ENCODE measurements at places on chromosomes 1 and 21.
A peak's percentile ranks its signal among the peaks of the same experiment; 100 is the strongest.

DNA sequence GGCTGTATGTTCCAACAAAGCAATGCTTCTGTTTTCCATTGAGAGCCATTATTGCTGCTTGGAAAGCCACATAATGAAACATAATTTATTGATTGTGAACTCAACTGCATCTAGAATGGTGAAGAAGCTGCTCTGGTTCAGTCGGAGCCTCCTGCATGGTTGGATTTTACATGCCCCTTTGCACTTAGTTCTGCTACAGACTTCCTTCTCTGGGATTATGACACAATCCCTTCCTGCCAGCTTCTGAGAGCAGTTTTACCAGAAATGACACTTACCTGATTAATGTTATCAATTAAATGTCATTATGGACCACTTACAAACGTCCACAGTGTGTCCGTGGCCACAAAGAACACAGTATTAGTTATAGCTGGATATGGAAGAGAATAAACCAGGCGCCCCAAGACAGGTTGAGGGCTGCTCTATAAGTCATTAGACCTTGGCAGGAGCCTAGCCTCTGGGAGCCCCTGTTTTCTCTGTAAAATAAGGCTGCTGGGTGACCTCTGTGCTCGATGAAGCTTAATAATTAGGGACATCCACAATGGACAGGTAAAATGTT is 7.0 kb upstream of the CD58 start:
- DNase-seq: no peak

DNA sequence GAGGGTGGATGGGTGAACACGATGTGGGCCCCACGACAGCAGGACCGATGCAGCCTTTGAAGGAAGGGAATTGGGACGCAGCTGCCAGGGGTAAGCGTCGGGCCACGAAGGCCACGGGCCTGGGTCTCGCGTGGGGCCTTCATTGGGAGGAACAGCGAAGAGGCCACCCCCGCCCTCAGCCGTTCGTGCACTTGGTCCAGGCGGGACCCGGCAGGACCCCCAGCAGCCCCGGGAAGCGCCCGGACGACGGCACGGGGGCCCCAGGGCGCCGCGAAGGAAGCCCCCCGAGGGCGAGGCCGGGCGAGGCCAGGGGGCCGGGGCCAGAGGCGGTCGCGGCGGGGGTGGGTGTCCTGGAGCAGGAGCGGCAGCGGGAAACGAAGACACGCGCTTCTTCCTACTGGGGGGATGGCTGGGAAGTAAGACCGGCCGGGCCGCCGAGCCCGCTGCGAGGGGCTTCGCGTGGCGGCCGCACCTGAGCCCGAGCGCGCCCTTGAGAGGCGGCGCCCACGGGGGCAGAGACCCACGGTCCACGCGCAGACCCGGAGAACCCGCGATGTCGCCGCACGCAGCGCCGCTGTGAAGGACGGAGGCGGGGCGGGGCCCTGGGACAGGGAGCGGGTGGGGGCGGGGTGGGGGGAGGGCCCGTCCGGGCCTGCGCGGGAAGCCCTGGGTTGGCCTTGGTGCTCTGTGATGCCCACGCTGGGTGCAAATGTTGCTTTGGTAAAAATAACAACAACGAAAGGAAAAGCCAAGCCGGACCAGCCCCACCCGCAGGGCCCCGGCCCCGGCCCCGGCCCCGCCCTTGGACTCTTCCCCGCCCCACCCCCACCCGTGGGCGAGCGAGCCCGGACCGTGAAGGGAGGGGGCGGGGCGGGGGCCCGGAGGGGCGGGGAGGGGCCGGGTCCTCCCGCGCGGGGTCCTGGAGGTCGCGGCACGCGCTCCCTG is 56.0 kb upstream of the ADARB1 start:
- DNase-seq: no peak

GRCh38 chr1:148315071-148315811 is 163.2 kb upstream of the NBPF11 start:
- peak; percentile 74 for DNase-seq

- no peak for DNase-seq
Observed at GRCh38 chr21:34589511-34590282, 25.2 kb downstream of the RCAN1 start.

DNA sequence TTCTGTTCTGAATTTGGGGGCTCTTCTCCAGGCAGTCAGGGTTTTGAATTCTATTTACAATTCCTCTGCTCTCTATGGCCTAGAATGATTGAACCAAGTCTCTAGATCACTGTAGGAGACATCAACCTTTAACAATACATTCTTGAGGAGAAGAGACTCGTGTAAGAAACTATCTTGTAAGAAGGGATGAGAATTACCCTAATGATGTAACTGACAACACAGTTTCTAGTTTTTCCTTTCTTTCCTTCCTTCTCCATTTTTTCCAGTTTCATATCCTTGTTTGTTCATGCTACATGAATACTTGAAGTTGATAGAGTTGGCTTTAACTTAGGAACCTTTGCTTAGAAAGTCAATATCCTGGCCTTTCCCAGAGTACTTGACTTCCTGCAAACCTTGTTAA is 1.3 kb upstream of the ATP1A1 start:
- no peak for DNase-seq

GRCh38 chr1:46806196-46807020 is 7.6 kb downstream of the CYP4B1 start:
- DNase-seq: peak; percentile 36

DNA sequence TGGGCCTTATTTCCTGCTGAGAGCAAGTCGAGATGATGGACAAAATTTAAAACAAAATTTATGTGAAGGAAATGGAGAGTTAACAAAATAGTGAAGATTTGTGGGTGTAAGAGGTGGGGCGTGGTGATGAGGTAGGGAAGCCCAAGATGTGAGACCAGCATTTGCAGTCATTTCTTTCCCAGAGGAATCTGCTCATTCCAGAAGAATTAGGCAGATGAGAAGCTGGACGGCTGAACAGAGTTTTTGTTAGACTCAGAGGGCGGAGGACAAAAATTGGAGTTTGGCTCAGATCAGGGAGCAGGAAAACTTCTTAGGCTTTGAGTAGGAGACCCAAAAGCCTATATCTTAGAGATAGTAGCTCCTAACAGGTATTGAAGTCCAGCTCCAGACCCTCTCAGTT is 65.3 kb downstream of the CAMTA1 start:
- DNase-seq: no peak

DNA sequence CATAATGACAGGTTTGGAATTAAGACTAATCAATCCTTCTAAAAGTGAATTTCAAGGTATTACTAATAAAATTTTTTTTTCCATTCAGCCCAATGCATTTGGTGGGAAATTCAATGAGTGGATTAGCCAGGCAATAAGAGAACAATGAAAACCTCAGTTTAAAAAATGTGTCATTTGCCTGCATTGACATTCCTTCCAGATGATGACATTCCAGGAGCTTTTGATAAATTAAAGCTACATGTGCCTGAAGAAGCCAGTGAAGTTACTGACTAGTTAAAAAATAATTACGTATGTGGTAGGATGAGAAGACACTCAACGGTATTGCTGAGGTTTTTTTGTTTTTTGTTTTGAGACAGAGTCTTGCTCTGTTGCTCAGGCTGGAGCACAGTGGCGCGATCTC is 37.9 kb upstream of the RC3H1 start:
- no peak for DNase-seq

DNA sequence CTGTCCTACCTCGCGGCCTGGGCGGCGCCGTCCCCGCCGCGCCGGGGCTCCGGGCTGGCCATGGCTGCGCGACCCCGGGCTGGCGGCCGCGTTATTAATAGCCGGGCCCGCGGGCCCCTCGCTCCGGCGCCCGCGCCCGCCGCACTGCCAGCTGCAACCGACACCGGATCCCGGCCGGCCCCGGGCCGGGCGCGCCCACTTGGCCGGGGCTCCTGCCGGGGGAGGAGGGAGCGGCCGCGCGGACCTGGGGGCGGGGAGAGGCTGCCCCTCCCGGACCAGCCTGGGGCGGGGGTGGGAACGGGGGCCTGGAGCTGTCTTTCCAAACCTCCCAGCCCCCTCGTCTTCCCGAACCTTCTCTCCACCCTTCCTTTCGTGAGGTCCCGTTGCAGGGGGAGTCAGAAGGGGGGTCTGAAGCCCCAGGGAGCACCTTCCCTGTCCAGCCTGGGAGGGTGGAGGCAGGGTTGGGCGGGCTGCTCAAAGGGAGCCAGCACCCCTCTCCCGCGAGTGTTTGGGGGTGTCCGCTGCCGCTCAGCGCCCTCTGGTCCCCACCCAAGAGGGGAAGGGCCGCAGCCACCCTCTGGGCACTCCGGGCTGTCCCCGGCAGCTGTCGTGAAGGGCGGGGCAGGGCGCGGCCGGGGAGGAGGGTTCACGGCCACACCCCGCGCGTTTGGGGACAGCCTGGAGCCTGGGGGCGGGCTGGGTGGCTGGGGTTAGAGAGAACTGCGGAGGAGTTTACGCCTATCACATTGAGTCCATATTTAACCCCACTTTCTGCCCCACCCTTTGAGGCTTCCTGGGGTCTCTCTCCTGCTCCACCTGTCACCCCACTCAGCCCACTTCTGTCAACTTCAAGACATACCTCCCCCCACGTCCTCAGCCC is at the start of gene SYNC:
TSS of gene SYNC (minus strand) at position 172 of the 880 bp plus-strand sequence. CDS start at position 62, 110 bp downstream.
- DNase-seq: peak; percentile 58

- peak; percentile 82 for DNase-seq
Observed at GRCh38 chr1:149885339-149886120, 13.8 kb upstream of the BOLA1 start.

GRCh38 chr21:38297871-38298270 is 41.1 kb downstream of the KCNJ15 start:
- DNase-seq: no peak

DNA sequence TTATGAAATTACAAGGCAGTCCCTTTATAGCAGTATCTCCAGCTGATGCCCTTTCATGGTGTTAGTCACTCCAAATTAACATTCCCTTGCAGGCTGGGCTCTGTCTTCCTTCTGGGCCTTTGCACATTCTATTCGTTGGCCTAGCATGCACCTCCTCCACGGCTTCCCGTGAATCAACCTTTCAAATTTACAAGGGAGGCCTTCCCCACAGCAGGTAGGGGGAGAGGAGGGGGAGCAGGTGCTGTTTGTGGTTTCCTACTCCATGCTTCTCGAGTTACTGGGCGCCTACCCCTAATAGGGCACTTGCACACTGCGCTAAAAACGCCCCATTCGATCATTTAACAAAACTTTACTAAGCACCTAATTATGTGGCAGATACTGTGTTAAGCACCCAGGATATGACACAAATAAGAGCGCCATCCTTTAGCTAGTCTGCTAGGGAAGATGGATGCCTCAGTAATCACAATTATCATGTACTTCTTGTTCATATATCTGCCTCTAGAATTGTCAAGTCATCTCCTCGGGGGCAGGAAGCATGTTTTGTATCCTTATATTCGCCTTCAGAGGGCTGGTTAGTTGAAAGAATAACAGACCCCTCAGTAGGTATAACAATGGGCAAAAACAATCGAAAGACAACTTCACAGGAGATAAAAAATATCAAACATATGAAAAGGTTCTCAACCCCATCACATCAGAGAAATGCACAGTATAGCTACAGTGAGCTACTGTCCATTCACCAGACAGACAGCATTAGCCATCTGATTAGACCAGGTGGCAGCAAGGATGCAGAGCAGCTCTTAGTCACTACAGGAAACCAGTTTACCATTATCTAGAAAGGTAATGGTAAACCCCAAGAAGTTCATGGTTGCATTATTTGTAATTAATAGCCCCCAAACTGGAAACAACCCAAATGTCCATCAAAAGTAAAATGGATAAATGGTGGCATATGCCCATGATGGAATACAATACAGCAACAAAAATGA is 1.7 kb upstream of the ADAR start:
- peak; percentile 27 for DNase-seq

- no peak for DNase-seq
Observed at GRCh38 chr21:31142600-31142999, 104.3 kb upstream of the KRTAP19-8 start.

- no peak for DNase-seq
Observed at GRCh38 chr1:99550198-99550597, 95.7 kb upstream of the PALMD start.

DNA sequence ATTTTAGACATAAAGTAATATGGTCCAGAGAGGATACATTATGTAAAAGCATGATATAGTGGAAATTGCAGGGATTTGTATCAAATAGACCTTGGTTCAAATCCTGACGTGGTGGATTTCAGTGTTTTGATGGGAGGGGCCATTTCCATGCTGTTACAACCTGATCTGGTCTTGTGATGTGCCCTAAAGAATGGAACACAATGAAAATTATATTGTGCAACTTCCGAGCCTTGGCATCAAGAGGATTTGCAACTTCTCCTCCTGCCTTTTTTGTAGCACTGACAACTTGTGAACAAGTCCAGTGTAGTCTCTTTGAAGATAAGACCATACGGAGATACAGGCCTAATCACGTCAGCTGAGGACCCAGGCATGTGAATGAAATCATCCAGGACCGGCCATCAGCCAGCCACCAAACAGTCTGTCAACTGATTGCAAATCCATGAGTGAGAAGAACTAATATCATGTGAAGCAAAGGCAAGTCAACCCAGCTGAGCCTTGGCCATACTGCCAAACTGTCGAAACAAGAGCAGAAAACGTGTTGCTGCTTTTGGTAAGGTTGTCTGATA is 412.1 kb downstream of the DPYD start:
- no peak for DNase-seq

GRCh38 chr1:56329970-56330369 is 249.4 kb downstream of the PLPP3 start:
- peak; percentile 27 for DNase-seq

DNA sequence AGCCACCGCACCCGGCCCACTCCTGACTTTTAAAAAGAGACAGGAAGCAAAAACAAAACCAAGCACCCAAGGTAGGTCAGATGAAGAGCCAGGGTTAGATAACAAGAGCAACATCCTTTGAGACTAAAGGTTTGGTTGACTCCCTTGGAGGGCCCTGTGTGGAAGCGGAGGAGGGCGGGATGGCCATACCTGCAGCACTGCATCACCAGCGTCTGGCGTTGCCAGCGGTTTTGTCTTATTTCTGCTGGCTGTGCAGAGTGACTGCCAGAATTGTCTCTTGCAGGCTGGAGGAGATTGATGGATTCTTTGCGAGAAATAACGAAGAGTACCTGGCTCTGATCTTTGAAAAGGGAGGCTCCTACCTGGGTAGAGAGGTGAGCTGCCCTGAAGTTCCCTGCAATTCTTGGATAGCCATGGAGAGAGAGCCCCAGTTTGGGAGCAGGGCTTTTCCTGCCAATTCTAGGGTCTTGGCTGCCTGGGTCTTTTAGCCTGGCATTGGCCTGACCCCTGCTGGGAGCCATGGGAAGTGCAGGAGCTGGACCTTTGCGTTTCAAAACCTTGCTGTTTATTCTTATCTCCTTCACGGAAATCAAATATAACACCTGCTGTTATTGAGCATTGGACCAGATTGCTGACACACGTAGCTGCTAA is 24.0 kb downstream of the QSOX1 start:
- DNase-seq: peak; percentile 58

- DNase-seq: no peak
Observed at GRCh38 chr1:54975356-54976108, 4.9 kb upstream of the TMEM61 start.

DNA sequence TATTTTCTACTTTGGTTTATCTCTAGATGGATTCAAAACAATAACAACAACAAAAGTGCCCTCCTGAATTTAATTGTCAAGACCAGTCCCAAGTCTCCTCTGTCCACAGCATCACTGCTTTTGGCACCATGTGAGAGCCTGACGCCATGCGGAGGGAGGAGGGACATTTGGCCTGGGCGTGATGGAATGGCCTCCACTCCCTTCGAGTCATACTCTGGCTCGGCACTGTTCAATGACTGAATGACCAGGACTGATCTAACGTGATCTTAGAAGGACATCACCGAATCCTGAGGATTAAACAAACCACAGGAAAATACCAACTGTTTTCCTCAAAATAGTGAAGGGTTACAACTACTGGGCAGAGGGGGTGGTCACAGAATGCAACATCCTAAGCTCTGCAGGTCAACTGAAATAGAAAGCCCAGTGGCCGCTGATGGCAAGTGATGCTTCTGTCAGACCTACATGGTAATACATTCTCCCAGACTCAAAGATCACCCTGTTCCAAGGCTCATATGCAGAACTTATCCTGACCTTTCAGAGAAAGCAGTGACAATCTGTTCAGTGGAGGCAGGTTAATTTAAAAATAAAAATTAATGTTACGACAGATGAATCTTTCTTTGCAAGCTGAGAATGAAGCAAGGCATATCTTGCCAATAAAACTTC is 19.1 kb downstream of the SRSF4 start:
- peak; percentile 63 for DNase-seq

Measured in fibroblast of mammary gland (primary cell).